ENCODE measurements at places on chromosomes 2 and 18.
A peak's percentile ranks its signal among the peaks of the same experiment; 100 is the strongest.

GRCh38 chr18:29501952-29502351 is 1325.0 kb upstream of the CDH2 start:
- DNase-seq = peak; percentile 76

DNA sequence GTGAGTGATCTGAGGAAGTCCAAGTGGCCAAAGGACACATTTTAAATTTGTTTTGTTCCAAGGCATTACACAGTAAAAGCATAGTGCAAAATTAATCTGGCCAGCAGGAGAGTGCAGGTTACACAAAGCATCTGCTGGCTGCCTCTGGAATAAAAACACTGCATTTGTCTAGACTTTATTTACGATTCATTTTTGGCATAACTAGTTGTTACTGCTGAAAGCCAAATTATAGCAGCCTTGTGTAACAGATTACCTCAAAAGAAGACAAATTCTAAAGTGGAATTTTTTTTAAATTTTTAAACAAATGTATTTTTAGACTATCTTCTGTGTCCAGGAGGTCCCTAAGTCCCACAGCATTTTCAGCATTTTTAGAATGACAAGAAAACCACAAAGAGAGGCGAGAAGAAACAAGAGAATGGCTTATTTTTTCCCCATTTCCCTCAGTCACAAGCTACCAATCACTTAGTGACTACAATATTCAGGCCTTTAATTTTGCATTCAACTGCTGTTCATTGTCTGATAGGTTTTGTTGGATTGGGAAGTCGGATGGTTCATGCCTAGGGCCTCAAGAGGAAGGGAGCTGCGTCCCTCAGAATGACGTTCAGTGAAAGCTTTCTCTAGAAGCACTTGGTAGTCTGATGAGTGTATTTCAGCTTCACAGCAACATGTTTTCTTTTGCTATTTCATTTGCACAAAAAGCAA is 46.0 kb downstream of the TMEFF2 start:
- peak; percentile 68 for DNase-seq

- DNase-seq = no peak
These were observed 16.3 kb downstream of the ANKRD44 start for GRCh38 chr2:197294260-197294659.

- peak; percentile 73 for DNase-seq
These were observed 98.6 kb downstream of the CALCRL start for GRCh38 chr2:187349326-187349944.

GRCh38 chr18:9449600-9450414 is 25.5 kb upstream of the RALBP1 start:
- DNase-seq = no peak

GRCh38 chr2:20401489-20401835 is 45.4 kb upstream of the RHOB start:
- no peak for DNase-seq

DNA sequence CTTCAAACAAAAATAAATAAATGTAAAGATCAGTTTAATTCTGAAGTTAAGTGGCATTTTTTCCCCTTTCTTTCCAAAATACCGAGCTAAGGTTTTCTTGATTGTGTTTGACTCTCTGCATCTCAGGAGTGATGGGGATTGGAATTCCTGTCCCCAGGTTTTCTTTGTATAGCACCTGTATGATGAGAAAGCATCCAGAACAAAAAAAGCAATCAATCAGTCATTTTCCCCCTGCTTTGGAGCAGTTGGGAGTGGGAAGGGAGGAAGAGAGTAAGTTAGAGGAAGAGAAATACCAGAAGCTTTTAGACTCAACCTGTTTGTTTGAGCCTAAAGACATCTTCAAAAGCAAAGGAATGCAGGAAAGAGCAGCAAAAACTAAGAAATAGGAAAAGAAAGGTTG is 88.5 kb downstream of the RIF1 start:
- no peak for DNase-seq

DNA sequence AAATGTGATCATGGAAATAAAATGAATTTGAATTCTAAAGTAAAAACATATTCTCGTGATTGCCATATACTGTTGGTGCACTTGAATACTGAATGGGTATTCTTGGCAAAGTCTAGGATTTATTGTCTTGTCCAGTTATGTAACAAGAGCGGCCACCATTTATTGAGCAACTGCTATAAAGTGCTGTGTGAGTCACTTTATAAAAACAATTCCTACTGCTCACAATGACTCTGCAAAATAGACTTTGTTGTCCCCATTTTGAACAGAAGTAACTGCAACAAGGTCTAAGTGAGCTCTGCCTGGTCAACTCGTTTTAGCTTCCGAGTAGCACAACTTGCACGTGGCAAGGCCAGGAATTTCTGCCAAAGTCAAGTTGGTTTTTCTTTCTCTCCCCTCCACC is 995.6 kb upstream of the FANCL start:
- DNase-seq = peak; percentile 50

DNA sequence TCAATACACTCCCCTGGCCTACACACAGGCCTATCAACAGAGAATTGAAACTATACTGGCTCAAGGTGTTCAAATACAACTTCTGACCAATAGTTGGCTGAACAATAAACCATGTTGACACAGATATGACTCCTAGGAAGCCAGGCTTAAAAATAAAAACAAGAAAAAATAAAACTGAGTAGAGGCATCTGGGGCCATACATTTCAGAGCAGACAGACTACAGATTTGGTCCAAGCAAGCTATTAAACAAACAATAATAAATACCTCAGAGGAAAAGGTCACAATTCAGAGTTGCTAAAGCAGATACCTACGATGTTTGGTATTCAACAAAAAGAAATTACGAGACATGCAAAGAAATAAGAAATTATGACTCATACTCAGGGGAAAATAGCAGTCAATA is 132.8 kb upstream of the ACVR2A start:
- DNase-seq = no peak

DNA sequence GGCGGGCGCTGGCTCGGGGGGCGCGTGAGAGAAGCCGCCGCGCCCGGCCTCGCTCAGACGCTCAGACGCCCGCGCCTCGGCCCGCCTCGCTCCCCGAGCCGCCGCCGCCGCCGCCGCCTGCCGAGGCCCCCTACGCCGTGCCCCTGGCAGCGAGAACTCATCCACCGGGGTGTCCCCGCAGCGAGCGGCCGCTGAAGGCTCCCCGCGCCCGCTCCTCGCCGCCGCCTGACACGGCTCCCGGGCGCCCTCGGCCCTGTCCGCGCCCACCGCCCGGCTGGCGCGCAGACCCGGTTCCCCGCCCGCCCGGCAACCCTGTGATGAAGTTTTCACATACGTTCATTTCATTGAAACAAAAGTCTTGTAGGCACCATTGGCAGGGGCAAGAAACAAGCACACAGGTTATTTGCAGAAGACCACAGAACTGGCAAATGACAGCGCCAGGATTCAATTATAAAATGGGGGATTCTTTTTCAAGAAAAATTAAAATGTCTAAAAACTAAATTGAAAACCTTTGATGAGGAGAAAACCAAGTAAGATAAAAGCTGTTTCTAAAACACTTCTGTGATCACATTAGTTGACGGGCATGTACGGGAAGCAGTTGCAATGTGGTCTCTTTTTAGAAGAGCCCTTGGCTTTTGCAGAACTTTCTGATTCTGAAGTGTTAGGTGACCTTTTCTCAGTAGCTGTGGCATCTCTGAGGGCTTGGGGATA is 50.5 kb upstream of the TUBA3D start:
- DNase-seq = no peak

DNA sequence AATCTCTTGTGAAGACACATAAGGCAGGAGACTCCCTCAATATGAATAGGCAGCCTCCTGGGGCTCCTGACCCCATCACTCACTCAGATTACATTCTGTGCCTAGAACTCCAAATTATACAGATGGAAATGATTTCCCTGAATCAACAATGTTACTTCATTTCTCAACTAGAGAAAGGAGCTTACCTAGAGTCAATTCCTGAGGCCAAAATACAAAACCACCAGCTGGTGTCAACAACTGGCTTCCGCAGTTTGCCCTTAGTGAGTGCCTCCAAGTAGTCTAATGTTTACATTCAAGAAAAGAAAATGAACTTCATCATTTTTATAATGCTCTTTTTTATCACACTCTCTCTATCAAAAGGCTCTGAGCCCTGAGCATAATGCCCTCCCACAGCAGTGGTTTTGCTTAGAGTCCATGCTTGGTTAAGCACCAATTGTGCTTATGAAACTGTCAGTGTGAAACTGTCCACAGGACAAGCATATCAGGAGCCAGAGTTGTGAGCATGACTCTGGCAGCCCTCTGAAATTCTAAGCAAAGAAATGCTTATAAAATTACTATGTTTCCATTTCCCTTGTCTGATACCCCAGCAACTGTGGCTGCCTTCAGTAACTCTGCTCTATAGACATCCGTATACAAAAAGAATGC is 305.7 kb upstream of the PKDCC start:
- no peak for DNase-seq

DNA sequence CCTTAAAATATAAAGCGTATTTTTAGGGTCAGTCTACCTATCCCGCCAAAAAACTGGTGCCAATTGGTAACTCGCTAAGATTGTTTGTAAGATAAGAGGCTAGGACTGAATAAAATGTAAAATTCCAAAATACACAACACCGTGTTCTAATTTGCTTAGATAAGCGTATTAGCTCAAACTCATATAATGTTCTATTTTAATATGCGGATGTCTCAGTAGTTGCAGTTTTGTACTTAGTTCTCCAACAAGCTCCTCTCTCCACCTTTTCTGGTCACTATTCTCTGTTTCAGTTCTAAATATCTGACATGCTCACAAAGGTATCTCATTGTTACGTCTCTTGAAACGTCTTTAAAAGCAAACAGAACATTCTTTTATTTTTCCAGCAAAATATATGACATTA is 24.0 kb downstream of the NETO1 start:
- DNase-seq = no peak

GRCh38 chr2:42495611-42496010 is 1.8 kb upstream of the KCNG3 start:
- DNase-seq = no peak

GRCh38 chr18:58881477-58881876 is 16.8 kb downstream of the ZNF532 start:
- DNase-seq = no peak

DNA sequence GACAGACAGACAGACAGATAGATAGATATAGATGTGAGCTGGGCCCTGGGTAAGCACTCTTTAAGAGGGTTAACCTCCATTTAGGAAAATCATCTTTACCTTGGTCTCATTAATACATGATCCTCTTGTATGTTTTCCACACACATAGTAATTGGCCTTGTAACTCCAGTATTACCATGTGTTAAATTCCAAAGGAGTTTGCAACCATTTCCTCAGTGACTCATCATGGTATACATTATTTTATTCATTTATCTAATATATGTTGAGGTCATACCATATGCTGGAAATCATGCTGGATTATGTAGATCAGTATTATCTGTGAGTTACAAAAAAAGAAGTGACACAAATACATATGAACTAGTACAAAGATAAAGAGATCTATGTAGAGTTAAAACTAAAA is 504.3 kb downstream of the DCC start:
- no peak for DNase-seq

DNA sequence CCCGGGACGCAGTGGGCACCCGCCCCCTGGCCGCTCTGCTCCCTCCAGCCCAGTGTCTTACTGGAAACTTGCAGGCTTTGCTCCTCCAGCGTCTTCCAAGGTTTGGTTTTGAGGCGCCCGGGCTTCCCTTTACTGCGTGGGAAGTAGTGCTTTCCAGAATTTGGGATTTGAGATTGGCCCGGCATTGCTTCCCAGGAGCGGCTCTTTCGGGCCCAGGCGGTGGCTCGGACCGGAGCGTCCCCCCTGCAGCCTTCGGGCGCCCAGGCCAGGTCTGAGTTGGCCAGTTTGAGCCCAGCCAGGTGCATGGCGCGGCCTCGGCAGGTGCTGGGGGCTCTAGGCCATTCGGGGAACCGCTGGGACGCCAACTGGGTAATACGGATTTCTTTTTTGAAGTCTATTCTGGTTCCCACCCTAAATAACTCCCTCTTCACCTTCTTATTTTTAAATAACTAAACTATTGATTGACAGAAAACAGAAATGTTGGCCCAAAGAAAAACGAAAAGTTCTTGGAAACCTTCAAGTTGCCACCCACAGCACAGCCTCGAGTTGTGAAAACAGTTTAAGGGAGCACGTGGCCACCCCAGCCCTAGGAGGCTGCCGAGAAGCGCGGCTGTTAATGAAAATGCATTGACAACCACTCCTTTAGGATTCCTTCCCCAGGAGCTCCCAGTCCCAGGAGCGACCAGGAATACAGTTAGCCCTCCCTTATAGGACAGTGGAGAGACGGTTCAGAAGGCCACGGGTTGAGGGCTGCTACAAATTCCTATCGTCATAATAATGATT is 766 bp downstream of the SNTG2 start:
- peak; percentile 6 for DNase-seq

DNA sequence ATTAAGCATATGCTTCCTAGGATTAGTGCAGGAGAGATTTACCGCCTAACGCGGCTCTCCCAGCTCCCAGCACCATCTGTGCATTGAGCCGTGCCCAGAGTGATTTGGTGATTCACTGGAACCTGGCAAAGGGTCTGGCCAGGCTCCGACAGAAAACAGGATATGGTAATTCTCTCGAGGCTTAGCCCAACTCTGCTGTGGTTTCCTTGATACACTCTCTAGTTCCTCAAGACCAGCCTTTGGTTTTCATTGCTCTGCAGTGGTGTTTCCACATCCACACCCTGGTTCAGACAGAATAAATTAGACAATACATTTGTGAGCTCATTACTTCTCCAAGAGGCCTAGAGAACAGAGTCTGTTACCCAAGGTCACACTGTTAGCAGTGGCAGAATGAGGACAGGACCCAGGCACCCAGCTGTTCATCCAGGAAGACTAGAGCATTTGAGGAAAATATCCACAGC is 23.0 kb upstream of the SMAD2 start:
- peak; percentile 82 for DNase-seq

GRCh38 chr2:152890736-152891135 is 172.3 kb downstream of the ARL6IP6 start:
- DNase-seq = no peak

GRCh38 chr18:67179726-67180125 is 336.8 kb downstream of the DSEL start:
- no peak for DNase-seq

DNA sequence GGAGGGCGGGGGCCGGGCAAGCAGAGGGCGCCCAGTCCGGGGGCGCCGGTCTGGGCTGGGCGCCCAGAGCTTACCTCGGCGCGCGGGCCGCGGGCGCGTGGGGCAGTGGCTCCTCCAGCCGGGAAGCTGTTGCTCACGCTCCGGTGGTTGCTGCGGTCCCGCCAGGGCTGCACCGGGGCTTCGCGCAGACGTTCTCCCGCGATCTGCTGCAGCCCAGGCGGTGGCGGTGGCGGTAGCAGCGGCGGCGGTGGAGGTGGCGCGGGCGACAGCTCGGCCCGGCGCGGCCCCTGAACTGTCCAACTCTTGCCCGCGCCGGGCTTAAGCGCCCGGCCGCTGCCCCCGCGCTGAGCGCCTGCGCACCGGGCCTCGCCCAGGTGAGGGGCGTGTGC is 391 bp downstream of the ZNF385B start:
- peak; percentile 53 for DNase-seq

Measured in GM23248 (cell line).